ENCODE measurements at places on chromosomes 7 and 10. TPM values are rescaled to one million over a fixed set of nuclear protein-coding genes. Genes with fewer than 3 reads are reported as not detected.

TAS2R4 gene
- total RNA-seq: 1.4 TPM

SLC26A5 gene
- total RNA-seq: not detected

RTKN2 gene
- 0.89 TPM for total RNA-seq

FBXO24 gene
- 0.30 TPM for total RNA-seq

BAMBI gene
- total RNA-seq: 9.8 TPM

MPP7 gene
- 0.59 TPM for total RNA-seq

AGMO gene
- total RNA-seq: under 0.01 TPM

MKX gene
- total RNA-seq: 2.7 TPM

CPN1 gene
- not detected for total RNA-seq

PLXNA4 gene
- total RNA-seq: 6.5 TPM

AKR1C1 gene
- 6.8 TPM for total RNA-seq

HKDC1 gene
- 0.59 TPM for total RNA-seq

POLR2J2 gene
- total RNA-seq: 2.7 TPM

AMPH gene
- 1.4 TPM for total RNA-seq

ADIRF gene
- 1.5 TPM for total RNA-seq

ATP6V0A4 gene
- total RNA-seq: 0.30 TPM

SUN3 gene
- not detected for total RNA-seq

FHIP2A gene
- 23.8 TPM for total RNA-seq

NCF1 gene
- total RNA-seq: not detected

MYL10 gene
- total RNA-seq: not detected

GALNT17 gene
- not detected for total RNA-seq

TAC1 gene
- not detected for total RNA-seq

CFAP58 gene
- 0.30 TPM for total RNA-seq

WDFY4 gene
- total RNA-seq: not detected

OR2A12 gene
- not detected for total RNA-seq

PTF1A gene
- not detected for total RNA-seq

PRLHR gene
- not detected for total RNA-seq

PRF1 gene
- not detected for total RNA-seq

ATXN7L1 gene
- 7.2 TPM for total RNA-seq

LRIT1 gene
- total RNA-seq: not detected

USP54 gene
- 9.8 TPM for total RNA-seq

CHST15 gene
- total RNA-seq: 0.46 TPM

ADARB2 gene
- not detected for total RNA-seq

PITX3 gene
- not detected for total RNA-seq

DLX6 gene
- not detected for total RNA-seq

ZPBP gene
- total RNA-seq: not detected

HOXA2 gene
- total RNA-seq: 0.30 TPM

SPDYE8 gene
- not detected for total RNA-seq

PRKAR1B gene
- 14.0 TPM for total RNA-seq

UNCX gene
- total RNA-seq: not detected

STK31 gene
- total RNA-seq: not detected

PIP gene
- not detected for total RNA-seq

IFIT1B gene
- total RNA-seq: not detected
